Ascending aorta (tissue), 2 donors: ENCODE measurements at places on chromosomes 2 and 18.

DNA sequence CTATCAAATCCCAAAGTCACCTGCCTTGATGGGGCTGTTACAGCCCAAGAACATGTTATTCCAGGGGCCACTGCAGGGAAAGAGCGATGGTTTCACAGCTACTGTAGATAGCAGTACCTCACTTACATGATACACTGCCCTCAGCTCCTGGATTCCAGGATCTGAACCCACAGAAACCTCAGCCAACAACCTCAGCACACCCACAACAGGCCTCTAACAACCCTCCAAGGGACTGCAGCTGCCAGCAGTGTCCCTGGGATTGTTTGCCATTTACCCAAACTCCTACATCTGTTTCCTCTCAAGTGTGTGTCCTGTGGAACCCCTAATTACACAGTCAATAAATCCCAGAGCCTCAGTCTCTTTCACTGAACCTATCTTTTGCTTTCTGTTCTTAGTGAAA, 28.2 kb downstream of the OSBPL1A start:
- DNase-seq: no peak

DNA sequence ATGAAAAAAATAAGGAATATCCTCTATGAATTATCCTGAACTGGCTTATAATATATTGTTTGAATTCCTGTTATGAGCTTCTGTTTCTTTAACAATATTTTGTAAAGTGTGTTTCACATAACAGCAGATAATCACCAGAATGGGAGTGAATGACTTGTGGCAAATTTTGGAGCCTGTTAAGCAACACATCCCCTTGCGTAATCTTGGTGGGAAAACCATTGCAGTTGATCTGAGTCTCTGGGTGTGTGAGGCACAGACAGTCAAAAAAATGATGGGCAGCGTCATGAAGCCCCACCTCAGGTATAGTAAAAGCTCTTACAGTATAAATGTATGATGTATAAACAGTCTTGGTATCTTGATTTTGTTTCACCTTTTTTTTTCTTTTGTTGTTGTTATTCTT, 5.9 kb downstream of the GEN1 start:
- DNase-seq: no peak

- no peak for DNase-seq
Measured at GRCh38 chr2:186229265-186229664, 256.8 kb upstream of the ZC3H15 start.

GRCh38 chr2:165827016-165827920, 33.2 kb upstream of the GALNT3 start:
- no peak for DNase-seq

DNA sequence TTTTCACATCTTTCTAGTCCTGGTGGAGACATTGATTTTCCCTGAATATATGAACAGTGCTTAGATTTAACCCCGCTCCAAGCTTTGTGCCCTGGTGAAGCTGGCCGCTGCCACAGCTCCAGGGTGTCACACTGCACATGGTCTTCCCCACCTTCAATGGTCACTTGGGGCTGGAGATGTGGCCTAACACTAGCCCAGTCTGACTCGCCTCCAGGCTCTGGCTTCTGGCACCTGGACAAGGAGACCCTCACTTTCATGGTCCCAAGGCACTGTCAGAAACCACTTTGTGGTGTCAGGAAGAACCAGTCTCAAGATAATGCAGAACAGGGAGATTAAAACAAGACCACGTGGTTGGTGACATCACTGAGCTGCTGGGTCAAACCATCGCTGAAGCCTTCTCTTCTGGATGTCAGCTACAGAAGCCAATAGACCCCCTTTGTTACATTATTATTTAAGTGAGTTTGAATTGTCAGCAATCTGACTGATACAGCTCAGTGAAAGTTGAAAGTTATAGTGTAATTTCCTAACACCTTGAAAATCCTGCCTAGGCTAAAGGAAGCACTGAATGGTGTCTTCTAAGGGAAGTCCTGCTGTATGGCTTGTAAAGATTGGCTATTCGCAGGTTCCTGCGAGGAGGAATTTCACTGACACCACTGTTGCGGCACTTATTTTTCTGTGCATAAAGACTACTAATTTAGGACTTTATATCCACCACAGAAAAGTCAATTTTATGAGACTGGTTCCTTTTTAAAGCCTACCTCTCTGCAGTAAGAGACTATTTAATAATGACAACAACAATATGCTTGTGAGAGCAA, 55.0 kb upstream of the CTDP1 start:
- no peak for DNase-seq

DNA sequence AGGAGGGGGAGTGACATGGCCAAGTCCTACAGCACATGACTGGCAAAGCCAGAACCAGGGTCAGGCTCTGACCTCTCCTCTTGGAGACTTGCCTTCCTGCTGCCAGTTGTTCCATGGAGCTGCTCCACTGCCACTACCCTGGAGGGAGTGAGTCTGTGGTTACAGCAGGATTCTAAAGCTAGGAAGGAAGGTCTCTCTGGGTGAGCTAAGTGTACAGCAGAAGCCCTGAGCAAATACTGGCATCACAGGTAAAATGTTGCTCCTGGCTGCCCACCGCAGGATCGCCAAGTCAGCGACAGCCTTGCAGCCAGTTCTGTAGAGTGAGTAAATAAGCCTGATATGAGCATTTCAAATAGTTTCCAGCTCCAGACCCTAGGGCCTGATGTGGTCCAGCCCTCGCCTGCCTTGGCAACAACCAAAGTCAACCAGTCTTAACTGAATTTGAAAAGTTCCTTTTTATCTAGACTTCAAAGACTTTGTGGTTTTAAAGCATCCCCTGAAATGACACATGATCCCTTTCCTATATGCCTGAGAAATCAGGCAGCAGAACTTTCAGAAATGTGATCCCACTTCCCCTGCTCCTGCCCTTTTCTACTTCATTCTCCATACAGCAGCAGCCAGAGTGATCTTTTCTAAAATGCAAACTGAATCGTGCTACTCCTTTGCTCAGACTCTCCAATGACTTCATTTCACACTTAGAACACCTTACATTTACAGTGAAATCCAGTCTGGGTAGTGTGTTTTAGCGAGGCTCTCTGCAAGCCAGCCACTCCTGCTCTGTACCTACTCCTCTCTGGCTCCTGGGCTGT, 114.3 kb downstream of the MGAT5 start:
- no peak for DNase-seq

DNA sequence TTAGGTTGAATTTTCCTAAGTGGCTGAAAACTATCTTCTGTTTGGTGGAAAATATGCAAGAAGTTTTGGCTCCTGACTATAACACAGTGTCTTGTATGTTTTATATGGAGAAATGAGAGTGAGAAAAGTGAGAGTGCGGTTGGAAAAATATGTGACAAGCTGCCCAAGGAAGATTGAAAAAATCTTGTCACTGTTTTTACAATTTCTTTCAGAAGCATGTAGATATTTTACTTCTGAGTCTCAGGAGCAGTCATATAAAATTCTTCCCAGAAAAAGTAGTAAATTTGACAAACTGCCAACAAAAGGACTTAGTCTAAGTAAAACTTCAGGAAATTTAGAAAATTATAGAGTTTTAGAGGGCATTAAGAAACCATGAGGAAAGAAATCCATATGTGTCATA, 19.4 kb upstream of the RMND5A start:
- no peak for DNase-seq

DNA sequence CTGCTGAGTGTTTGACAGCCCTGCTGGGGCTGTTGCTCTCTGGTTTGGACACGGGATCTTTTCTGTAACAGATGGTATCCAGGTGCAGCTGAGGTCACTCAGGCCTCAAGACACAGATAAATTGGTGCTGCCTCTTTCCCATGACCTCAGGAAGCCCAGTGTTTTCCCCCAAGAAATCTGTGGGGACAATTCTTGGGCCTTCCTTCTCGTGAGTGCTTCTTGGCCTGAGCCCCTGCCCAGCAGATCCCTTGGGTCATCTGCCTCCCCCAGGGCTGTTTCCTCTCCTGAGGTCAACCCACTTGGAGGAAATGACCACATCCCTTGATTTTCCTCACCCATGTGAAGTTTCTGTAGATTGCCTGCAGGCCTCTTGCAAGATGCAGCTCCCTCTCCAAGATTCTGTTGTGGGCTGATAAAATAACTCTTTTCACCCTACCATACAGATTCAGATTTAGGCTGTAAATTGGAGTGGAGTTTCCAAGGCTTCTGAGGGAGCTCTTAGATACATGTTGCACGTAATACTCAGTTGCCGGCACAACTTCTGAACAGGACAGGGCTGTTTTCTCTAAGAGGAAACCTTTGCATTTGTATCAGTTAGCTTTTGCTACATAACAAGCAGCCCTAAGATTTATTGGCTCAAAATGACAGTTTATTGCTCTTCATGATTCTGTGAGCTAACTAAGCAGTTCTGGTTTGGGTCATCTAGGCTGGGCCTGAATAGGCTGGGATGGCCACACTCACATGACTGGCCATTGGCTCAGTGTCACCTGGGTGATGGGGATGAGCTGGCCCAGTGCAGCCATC, 13.1 kb downstream of the ZAP70 start:
- no peak for DNase-seq

DNA sequence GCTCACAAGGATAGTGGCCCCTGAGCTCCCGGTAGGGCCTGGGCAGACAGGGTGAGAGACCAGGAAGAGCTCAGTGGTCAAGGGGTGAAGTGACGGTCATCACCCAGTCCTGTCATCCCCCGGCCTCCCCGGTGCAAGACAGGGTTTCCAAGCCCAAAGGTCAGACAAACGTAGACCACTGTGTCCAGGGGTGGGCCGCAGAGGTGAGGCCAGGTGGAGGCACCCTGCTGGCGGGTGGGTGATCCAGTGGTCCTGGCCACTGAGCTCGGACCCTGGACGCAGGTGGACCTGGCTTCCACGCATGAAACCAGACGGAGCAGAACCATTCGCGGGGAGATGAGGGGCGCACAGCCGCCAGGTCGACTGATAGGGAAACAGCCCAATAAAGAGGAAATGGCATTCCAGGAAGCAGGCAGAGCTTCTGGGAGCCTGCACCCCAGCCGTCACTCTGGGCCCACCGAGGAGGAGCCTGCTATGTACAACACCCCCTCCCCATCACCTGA, 14.4 kb upstream of the SNED1 start:
- peak; percentile 1 for DNase-seq

DNA sequence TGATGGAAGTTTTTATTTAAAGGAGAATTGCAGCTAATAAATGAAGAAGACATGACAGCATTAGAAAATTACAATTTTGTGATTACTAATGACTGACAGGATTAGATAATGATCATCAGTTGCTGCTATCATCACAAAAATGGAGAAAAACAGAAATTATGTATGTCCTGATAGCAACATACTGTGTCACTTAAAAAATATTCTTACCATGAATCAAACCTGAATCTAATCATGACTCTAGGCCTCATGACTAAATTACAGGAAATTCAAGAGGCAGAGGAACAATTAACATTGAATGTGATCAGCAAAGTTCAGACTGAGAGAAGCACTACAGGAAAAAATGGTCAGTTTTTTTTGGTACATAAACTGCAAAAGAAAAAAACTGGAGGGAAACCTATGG, 147.8 kb downstream of the PMAIP1 start:
- DNase-seq: no peak

DNA sequence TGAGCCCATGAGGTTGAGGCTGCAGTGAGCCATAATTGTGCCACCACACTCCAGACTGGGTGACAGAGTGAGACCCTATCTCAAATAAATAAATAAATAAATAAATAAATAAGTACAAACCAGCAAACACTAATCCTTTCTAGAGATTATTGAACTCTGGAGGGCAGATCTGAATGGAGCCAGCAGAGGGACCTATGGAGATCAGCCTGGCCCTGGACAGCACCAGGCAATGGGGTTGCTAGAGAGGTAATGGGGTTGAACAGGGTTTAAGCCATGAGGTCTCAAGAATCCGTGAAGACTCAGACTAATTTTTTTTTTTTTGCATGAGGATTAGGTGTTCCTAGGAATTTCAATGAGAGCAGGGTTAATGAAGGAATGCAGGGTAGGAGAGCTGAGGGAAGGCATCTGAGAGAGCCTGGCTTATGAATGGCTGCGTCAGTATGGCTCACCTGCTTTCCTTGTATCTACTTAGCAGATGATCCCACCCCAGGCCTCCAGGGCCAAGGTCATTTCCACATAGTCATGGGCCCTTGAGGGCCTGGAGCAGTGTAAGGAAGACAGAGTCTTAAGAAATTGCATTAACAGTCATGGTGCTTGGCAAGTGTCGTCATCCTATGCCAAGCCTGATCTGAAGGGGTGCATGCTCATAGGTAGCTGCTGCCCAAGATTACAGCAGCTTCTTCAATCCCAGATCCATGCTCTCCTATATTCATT, 34.6 kb upstream of the IL37 start:
- no peak for DNase-seq

DNA sequence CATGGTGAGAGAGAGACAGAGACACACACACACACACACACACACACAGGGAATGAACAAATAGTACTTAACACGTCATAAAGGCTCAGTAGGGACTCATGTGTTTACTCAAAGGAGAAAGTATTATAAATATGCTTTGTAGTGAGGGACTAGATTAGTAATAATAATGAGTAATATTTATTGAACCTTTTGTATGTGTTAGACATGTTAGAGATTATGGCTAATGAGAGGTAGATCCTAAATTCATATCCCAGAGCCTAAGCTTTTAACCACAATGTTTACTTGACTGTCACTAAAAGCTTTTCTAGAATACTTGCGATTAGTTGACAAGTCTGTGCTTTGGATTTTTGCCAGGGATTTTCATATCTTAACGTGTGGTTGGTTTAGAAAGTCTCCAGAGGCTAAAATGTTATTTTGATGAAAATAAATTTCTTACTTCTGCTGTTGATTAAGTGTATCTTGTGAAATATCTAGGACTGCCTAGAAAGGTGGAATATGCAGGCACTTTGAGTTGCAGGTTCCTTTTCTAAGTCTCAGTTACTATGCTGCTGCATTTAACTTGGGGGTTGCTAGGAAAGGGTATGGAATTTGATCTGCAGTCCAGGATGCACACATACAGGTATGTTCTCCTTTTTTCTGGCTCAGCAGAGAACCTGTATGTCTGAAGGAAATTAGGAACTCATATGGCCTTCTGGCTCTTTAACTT, 64.5 kb downstream of the UBR3 start:
- DNase-seq: no peak

GRCh38 chr2:30505500-30506180, 58.6 kb downstream of the LCLAT1 start:
- no peak for DNase-seq

GRCh38 chr2:29042561-29043075, 31.7 kb downstream of the PCARE start:
- DNase-seq: no peak

DNA sequence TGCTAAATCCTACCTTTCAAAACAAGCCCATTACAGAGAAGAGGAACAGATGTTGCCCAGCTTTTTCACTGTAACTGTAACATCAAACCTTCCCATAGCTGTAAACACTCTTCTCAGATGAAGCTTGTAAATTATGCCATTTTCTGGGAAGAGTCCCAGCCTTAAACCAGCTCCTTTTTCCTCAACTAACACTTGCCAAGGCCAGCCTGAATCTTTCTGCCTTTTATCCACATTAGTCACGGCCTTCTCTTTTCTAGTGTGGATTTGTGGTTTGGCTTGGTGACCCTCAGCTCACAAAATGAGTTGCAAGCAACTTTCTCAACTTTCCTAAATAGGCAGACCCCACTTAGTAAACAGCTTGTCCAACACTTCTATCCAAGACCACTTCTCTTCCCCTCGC, 90.2 kb downstream of the CABLES1 start:
- DNase-seq: no peak

GRCh38 chr18:79356435-79356834, 39.3 kb upstream of the NFATC1 start:
- DNase-seq: no peak
